ENCODE measurements at places on chromosomes 16 and 17. TPM values are rescaled to one million over a fixed set of nuclear protein-coding genes. Genes with fewer than 3 reads are reported as not detected.
A peak's percentile ranks its signal among the peaks of the same experiment; 100 is the strongest.

Gene CSH1
- polyA plus RNA-seq: 2.7 TPM

GRCh38 chr17:44749076-44749979, 9.5 kb upstream of the ADAM11 start:
- DNase-seq: peak; percentile 34

DNA sequence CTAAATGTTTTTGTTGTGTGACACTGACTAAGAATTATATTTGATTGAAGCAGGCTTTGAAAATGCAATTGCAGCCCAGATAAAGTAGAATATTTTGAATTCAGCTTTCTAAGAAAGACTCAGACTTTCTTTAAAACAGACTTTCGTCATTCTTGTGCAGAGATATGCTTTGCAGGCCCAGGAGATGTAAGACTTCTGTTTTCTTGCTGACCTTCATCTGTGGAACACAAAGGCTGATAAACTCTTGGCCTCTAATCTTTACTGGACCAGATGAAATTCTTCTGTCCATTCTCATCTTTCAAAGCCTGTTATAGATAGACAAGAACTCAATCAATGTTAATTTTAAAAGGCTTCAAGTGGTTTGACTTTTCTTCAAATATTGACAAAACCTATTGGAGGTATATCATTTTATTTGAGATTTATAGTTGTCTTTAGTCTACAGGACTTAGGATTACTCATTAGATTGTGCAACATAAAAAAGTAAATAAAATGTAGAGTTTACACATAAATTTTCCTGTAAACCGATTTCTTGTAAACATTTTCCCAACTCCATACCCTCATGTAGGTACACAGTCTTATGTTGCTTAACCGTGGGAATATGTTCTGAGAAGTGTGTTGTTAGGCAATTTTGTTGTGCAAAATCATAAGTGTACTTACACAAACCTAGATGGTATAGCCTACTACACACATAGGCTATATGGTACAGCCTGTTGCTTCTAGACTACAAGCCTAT, 94.2 kb downstream of the MAP2K4 start:
- no peak for DNase-seq

GRCh38 chr17:57601143-57601735, 143.9 kb downstream of the CCDC182 start:
- no peak for DNase-seq

Gene FOXF1
- polyA plus RNA-seq: not detected

- DNase-seq: no peak
These were observed 81.8 kb downstream of the VAT1L start for GRCh38 chr16:77869997-77870813.

- DNase-seq: no peak
These were observed 378.8 kb upstream of the TNRC6C start for GRCh38 chr17:77579682-77580081.

Gene LGALS9
- 8.5 TPM for polyA plus RNA-seq

DNA sequence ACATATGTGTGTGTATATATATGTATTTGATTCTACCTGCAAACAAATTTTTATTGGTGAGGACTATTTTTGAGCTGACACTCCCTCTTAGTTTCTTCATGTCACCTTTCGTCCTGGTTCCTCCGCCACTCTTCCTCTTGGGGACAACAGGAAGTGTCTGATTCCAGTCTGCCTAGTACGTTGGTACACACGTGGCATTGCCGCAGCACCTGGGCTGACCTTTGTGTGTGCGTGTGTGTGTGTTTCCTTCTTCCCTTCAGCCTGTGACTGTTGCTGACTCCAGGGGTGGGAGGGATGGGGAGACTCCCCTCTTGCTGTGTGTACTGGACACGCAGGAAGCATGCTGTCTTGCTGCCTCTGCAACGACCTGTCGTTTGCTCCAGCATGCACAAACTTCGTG, 29.4 kb upstream of the CACNG5 start:
- no peak for DNase-seq

Gene CDH5
- polyA plus RNA-seq: 76.2 TPM

DNA sequence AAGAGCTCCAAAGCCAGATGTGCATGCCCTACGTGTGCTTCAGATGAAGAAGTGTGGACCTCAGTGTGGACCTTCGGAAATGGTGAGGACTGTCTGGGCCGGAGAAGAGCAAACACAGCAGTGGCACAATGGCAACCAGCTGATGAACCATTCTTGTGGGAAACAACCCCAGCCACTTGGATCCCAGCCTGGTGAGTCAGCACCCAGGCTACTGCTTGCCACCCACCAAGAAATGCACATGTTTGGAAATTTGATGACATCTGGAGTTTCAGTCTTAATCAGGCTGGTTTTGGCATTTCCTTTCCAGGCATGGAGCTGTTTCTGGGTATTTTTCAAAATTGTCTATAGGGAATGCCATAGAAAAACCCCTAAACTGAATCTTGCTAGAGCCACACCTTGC, 42.7 kb downstream of the DYNLRB2 start:
- DNase-seq: no peak

Gene SKAP1
- 0.30 TPM for polyA plus RNA-seq

DNA sequence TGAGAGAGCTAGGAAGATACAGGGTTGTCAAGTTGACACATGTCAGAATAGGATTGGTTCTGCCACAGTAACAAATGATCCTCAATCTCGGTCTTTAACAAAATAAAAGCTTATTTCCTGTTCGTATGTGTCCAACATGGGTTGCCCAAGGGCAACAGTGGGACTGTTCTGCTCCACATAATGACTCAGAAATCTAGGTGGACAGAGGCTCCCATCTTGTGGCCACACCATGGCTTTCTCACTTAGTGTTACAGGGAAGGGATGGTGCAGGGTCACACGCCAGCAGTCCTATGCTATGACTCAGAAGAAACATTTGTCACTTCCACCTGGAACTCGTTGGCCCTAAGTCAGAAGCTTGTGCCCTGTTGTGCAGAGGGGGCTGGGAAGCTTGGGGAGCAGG, 364.9 kb downstream of the SNX29 start:
- no peak for DNase-seq

Gene MEOX1
- 10.4 TPM for polyA plus RNA-seq

- DNase-seq: no peak
These were observed 1612.1 kb upstream of the GOT2 start for GRCh38 chr16:60346256-60346655.

DNA sequence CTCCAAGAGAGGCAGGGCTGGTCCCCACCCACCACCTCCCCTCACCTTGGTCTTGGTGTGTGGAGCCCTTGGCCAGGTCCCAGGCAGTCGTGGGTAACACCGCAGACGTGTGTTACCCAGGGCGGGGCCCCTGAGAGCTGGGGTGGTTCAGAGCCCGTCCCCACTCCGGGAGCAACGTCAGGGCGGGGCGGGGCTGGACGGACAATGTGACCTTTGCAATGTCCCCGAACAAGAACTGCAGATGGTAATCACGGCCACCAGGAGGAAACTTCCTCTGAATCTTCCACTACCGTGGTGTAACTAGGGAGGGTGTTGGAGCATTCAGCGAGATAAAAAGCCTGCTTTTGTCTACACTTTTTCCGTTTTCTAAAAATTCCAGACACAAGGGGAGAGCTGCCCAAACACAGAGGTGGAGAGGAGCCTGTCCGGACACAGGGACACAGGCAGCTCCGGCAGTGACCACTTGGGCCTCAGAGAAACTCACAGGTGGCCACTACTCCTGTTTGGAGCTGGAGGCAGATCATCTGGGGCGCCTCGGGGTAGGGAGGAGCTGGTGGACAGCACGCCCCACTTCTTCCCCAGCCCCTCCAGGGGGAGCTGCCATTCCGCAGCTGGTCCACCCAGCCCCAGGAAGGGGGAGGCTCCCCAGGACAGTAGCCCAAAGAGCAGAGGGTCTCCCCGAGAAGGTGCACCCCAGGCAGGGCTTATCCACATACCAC, 14.2 kb upstream of the SLC38A10 start:
- DNase-seq: peak; percentile 72

DNA sequence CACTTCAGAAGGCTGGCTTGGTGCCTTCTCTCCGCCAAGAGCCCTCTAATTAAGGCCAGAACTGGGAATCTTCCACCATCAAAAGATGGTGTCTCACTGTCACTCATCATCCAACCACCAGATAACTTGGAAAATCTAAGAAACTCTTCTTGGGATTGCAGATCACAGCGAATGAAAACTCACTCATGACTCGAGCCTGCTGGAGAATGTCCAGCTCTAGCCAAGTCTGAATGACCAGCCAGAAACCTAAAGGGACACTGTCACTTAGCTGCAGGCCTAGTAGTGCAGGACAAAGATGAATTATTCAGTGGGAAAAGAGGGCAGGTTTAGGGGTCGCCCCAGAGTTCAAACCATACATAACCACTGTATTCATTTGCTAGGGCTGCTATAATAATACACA, 107.8 kb downstream of the XYLT1 start:
- no peak for DNase-seq

- no peak for DNase-seq
These were observed 27.6 kb downstream of the HSD17B2 start for GRCh38 chr16:82062645-82063058.

GRCh38 chr16:57514791-57515600, 21.4 kb downstream of the CCDC102A start:
- no peak for DNase-seq

GRCh38 chr17:39191750-39192510, 5.5 kb downstream of the CACNB1 start:
- DNase-seq: no peak

DNA sequence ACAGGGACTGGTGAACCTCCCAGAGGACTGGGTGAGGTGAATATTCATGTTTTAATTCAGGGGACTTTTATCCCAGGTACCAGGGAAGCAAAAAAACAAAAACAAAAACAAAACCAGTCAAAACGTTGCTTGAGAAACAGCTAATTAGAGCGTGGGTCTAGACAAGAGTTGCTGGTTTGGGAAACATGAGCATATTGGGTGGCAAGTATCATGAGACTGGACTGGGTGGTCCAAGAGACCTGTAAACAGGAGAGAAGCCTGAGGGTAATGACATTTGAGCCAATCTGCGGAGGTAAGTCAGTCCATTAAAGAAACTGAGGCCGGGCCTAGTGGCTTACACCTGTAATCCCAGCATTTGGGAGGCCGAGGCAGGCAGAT, 11.5 kb upstream of the BPTF start:
- DNase-seq: no peak

GRCh38 chr16:12565423-12565822, 238.3 kb downstream of the CPPED1 start:
- no peak for DNase-seq

Gene KRT34
- not detected for polyA plus RNA-seq

GRCh38 chr16:69555437-69555836, 10.3 kb upstream of the NFAT5 start:
- no peak for DNase-seq

Gene PRSS36
- 1.0 TPM for polyA plus RNA-seq

Data from forelimb muscle (tissue), 1 donor.